ENCODE measurements at places on chromosomes 5 and 9.

DNA sequence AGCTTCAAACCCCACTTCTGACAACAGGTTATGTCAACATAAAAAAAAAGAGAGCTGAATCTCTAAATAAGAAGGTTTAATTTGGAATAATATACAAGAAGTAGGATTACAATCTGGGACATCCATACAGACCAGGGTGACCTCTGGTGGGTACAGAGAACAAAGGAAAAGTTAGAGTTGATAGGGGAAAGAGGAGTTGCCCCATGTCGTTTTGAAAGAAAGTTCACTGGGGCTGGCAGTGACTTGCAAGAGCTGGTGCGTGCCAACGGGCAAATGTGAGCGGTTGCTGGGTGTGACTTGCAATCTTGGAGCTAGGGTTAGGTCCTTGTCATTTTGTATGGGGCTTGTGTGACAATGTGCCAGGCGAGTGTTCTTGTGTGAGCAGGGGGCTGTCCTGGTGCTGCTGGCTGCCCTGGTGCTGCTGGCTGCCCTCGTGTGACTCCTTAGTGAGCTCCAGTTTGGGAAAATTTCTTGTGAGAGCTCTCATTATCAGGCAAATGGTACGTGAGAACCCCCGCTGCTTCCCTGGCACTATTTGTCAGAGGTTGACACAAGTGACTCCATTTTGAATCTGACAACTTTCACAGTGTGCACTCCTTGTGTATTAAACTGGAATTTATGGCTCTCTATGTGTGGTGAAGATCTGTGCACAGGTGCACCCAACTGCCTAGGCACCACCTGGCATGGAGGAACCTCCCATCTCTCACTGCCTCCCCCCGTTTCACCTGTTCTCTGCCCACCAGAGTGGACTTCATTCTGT lies 69.8 kb downstream of the UBE2QL1 start:
- no peak for DNase-seq

DNA sequence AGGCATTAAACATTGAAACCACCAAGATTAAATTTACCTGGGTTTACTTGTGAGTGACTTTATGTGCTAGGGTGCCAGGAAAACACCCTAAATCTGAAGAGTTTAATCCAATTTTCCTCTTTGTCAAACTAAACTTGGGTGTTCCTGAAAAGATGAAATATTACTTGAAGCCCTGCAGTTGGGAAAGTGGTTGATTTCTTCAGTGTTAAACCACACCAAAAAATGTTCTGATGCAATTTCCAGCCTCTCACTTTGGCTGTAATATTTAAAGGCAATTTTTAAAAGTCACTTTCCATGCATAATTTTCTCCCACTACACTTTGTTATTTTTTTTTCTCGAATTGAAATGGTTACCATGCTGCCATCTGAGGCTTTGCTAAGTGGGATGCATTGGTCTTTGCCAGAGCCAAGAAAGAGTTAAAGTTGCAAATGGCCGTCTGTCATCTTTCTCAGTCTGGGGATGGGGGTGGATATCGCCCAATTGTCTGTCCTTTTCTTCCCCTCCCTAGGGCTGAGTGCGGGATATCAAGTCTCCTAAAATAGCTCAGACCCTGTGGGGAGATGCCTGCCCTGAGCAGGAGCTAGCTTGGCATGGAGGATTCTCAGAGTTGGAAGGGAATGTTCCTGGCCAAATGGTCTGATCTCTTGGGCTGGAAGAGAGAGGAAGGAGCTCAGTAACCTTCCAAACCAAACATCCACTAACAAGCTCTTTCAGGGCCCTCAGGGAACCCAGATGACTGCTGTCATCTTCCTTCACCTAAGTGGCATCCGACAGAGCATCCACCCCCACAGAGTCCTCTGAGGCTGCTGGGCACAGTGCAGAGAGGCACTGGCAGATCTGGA lies 13.6 kb upstream of the SHB start:
- no peak for DNase-seq

- no peak for DNase-seq
Observed at GRCh38 chr5:171492781-171493180, 73.3 kb downstream of the FGF18 start.

DNA sequence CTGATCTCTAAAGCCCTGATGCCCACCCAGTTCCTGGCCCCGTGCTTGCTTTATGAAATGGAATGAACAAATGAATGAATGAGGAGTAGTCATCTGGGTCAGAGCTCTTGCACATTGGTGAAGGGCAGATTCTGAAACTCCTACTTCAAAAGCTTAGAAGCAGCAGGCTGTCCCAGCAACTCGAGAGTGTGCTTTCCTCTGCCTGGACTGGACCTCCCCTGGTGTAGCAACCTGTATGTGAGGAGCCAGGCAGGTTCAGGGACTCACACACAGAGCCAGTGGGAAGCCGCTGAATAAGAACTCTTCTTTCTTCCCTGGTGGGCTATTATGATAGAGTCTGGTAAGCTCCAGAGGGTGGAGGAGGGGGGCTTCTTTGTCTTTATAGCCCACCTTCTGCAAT lies 396.4 kb downstream of the CDK5RAP2 start:
- DNase-seq = no peak

DNA sequence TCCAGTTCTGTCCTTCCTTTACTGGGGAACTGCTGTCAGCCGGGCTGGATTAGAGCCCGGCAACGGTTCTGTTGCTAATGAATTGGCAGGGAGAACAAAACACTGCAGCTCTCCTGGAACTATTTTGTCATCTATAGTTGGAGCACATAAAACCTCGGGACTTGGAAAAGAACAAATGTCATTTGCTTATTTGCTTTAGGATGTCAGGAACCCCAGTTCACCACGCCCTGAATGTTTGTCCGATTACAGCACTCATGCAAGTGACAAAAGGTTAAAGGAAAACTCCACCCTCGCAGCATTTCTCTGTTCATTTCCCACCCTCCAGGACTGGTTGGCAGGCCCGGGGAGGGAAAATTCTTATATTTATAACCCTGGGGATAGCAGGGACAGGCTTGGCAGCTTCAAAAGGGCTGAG lies 66.4 kb upstream of the PLPP1 start:
- no peak for DNase-seq

DNA sequence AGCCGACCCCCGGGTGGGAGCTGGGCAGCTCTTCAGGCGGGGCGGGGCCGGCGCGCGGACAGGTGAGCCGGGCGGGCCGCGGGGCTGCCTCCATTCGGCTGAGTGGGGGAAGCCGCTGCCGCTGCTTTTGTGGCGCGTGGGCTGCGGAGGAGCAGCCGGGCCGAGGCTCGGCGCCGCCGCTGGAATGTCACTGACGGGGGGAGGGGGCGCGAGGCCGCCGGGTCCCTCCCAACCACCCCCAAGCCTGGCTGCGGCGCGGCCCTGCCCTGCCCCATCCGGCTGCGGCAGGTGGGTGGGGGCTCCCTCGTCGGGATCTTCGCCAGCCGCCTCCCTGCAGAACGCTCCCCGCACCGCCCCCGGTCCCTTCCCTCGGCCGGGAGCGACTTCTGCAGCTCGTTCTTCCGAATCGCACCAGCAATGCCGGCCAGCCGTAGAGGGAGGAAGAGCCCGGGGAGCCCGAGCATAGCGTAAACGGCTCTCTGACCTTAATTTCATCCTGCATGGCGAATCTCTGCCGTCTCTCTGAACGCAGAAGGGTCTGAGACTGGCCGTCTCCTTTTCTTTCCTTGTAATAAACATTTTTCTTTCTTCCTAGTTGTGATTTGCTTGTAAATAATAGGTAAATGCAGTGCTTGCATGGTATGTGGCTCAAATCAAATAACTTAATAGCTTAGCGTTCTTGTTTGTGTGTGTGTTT lies 505 bp downstream of the SPTAN1 start:
- no peak for DNase-seq

GRCh38 chr5:35694481-35694880 lies 76.8 kb downstream of the SPEF2 start:
- DNase-seq = no peak

GRCh38 chr9:91248707-91249106 lies 113.0 kb downstream of the AUH start:
- no peak for DNase-seq

- DNase-seq = no peak
Observed at GRCh38 chr9:14992081-14992480, 81.9 kb upstream of the FREM1 start.

DNA sequence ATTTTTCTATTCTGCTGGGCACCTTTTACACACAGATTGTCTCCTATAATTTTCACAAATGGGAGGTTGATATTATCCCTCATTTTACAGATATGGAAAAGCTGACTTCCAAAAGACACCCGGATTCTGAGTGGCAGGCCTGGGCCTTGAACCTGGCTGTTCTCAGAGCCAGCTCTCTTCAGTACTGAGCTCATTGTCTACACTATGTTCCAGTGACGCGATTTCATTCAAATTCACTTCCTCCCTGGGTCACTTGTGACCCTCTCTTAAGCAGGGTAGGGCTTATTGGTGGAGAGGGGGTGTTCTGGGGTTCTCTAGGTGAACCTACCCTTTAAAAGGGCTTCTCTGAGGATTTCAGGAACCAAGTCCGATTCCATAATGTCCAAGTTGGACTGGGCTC lies 70.2 kb downstream of the ANKRD33B start:
- DNase-seq = no peak

GRCh38 chr9:123914517-123915196 lies 15.3 kb downstream of the DENND1A start:
- no peak for DNase-seq

DNA sequence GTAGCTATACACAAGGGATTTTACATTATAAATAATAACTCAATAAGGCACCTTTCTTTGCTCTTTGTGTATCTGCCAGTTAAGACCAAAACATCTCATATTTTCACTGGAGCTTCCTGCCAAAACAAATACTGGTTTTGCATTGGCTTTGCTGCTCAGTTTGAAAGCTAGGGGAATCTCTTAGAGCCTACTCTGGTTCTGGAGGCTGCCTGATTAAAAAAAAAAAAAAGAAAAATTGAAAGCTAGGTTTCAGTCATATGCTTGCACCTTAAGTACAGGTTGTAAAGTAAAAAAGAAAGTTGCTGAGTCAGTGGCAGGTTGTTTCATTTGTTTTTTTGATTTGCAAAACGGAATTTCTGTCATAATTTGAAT lies 2.3 kb downstream of the DENND4C start:
- DNase-seq = no peak

GRCh38 chr5:32584646-32585045 lies 711 bp upstream of the SUB1 start:
- no peak for DNase-seq

DNA sequence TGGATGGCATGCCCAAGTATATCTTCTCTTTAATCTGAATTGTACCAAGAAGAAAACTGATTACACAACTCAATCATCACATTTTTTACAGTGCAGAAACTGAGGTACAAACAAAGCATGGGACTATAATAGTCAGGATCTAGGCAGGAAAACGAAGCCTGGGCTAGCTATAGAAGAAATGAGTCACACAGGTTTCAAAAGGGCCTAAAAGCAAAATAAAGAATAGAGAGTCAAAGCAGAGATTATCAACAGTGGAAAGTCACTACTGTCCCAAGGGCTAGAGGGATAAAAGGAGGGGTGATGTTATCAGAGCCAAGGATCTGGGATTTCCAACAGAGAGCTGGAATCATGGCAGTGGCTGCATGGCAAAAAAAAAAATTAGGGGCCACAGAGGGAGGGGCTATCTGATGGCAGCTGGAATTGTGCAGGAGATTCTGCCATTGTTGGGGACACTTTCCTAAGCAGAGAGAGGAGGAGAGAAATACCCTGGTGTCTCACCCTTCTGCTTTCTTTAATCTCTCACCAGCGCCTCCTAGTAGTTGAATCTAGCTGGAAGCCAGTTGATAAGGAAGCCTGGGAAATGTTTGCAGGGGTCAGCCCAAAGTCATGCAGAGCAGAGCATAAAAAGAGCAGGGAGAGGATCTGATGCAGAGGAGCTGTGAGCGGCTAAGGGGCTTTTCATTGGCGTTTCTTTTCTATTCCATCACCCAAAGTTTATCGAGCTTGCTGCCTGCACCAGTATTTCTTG lies 343.2 kb downstream of the ACTL7B start:
- no peak for DNase-seq

DNA sequence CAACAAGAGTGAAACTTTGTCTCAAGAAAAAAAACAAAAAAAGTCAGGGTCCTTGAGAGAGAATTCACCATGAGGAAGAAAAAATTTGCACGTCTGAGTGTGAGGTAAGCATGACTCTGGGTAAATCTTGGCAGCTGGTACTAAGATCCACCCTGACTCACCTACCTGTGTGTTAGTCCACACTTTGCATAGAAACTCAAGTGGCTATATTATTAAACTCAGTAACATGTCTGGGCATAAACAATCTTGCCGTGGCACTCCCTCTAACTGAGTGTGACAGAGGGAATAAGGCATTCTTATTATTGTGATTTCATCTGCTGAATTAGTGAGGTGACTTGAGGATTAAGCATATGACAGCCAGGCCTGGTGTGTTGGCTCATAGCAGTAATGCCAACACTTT lies 259.4 kb upstream of the VLDLR start:
- DNase-seq = no peak

DNA sequence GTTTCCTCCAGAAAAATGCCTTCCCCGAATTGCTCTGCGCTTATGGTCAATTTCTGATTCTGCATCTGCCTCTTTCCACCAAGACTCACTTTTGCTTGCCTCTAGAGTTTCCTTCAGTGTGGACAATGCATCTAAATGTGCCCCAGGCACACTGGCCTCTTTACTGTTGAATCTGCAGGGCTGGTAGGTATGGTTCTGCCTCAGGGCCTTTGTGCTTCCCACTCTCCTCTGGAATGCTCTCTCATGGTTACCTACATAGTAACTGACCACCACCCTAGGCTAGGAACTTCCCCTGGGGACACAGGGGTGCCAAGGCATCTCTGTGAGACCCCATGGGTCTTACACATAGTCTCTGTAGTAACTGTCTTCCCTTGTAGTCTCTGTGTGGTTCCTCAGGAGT lies 1258.6 kb downstream of the CDH12 start:
- DNase-seq = no peak

- DNase-seq = no peak
Observed at GRCh38 chr9:99894826-99895225, 11.6 kb upstream of the STX17 start.

DNA sequence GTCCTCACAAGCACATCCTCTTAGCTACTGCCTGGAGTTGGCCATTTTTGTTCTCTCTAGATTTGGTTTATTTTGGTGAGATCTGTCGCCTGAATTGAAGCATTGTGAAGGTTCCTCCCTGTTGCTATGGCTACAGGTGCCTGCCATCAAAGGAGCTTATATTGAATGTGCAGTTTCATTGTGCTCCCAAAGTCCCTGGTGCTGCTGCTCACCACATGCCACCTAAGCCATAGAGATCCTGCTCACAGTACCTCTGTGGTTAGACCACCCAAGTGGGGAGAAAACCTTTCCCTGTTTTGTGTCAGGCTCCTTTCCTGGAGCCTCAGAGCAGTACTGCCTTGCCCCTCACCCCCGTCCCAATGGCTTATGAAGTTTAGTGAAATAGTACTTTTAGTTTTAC lies 383.4 kb downstream of the TMEM38B start:
- no peak for DNase-seq

DNA sequence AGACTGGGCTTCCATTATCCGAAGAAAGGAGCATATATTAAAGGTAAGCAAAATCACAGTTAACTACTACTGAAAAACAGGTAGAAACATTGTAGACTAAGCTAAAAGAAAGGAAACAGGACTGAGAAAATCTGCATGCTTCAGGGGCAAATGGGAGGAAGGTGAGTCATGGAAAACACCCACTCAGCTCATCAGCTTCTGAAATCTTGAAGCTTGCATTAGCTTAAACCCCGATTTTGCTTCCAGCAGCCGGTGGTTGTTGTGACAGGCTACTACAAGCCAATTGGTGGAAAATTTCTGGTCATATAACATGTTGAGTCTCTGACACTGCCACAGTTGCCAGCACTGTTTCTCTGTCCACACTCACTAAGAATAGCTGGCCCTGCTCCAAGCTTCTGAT lies 179.6 kb upstream of the PUM3 start:
- DNase-seq = no peak

- DNase-seq = no peak
Observed at GRCh38 chr5:137115152-137115551, 384.0 kb downstream of the SPOCK1 start.

Data from CD8-positive, alpha-beta T cell (primary cell).